C1 segment of cervical spinal cord (tissue), 14 donors: ENCODE measurements at places on chromosomes 12 and 14.

GRCh38 chr14:32738206-32738871, 200.3 kb upstream of the NPAS3 start:
- no peak for DNase-seq

DNA sequence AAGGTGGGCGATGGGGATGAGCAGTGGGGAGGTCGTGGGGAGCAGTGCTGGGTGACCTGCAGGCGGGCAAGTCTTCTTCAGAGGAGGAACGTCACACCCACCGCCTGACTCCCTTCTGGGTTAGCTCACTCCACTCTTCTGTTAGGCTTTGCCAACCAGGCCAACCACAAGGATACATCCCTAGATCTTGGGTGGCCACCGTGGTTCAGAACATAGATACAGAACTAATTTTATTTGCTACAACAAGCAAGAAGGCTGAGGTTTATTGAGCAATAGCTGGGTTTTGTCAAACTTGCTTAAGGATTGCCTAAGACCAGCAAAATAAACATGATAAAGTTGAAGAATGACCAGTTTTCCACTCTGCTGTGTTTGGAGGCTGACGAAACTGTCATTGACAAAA, 109.4 kb downstream of the DACT1 start:
- DNase-seq: no peak

- no peak for DNase-seq
Measured at GRCh38 chr12:62686938-62687337, 220.3 kb downstream of the MON2 start.

GRCh38 chr12:58925111-58925611, 4.9 kb upstream of the LRIG3 start:
- DNase-seq: no peak

DNA sequence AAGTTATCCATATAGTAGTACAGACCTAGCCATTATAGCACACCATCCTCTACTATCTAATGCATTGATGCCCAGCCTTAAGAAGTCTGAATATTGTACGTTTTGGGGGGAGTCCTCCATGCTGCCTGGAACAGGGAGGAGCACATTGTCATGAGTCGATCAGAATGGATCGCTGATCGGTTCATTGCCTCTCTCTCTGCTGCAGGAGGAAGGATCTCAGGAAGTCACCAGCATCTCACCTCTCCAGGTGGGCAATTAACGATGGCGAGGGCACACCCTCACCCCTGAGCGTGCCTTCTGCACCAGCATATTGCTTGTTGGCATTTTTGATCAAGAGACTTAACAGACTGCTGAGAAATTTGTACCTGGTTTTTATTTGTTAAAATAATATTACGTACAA, 11.5 kb downstream of the CCND2 start:
- DNase-seq: no peak

DNA sequence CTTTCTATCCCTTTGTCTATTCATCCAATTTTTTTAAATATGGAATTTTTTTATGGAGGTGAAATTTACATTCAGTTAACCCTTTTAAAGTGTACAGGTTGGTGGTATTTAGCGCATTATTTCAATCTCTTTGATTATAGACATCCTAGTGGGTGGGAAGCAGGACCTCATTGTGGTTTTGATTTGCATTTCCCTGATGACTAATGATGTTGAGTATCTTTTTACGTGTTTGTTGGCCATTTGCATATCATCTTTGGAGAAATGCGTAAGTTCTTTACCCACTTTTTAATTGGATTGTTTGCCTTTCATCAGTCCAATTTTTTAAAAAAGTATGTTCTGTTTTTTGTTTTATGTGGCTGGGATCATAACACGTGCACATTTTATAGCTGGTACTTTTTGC, 20.8 kb downstream of the PAPLN start:
- no peak for DNase-seq

DNA sequence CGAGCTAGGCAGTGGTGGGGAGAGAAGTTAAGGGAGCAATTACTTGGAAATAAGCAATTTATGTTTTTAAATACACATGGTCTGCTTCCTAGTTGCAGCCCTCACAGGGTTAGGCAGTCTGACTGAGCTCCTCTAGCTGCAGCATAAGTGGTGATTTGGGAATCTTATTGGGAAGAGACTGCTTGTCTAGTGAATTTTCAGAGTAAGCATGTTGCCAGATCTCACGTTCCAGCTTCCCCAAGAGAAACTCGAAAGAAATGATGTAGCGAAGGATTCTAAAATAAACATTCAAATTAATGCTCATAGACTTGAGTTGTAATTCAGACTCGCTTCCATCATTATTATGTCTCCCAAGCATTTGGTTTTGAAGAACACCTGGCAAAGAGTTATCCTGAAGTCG, 440.2 kb downstream of the ATP23 start:
- DNase-seq: no peak

- DNase-seq: no peak
Measured at GRCh38 chr12:54740882-54741281, 92.7 kb upstream of the DCD start.

DNA sequence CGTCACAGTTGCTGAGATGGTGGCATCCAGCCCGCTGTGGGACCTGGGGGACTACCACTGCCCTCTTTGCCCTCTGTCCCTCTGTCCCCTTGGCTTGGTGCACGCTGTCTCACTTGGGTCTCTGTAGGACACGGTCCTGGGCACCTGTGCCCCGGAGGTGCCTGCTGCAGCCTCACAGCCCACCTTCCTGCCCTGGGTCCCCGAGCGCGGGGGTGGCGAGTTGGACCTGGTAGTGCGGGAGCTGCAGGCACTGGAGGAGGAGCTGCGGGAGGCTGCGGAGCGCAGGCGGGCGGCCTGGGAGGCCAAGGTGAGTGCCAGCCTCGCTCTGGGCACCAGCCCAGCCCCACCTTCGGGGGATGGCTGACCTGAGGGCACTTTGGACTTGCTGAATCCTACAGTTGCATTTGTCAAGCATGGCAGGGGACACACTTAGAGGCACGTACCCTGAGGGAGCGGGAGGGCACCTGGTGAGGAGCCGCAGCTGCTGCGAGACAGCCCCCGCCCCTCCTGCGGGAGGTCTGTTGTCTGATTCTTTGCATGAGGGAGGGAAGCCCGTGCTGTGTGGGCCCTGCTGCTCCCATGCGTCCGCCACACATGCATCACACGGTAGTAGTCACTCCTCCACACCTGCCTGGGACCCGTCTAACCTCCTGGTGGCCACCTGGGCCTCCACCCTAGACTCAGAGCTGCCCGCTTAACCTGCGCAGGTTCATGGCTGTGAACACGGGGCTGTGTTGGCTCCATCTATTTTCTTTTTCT, 6.8 kb downstream of the TEDC1 start:
- DNase-seq: no peak

DNA sequence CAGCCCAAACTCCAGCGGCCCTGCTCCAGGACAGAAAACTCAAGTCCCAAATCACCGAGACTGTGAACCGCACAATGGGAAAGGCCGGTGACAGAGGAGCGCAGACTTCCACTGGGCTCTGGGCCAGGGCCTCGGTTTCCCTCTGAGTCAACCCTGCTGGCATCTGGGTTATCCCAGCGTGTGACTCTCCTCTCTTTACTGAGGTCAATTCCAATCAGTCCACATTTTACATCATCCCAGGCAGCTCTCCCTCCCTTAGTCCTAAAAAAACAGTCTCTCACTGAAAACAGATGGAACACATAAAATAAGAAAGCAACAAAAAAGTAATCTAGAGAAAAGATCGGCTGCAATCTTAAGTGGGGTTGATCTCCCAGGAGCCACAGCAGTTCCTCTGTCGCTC, 36.9 kb downstream of the ITPK1 start:
- DNase-seq: no peak

GRCh38 chr14:97264516-97265230, 467.5 kb downstream of the VRK1 start:
- no peak for DNase-seq

GRCh38 chr12:31353750-31354708, 28.1 kb upstream of the SINHCAF start:
- peak; percentile 23 for DNase-seq

- no peak for DNase-seq
Measured at GRCh38 chr12:121318121-121318520, 21.6 kb upstream of the CAMKK2 start.

DNA sequence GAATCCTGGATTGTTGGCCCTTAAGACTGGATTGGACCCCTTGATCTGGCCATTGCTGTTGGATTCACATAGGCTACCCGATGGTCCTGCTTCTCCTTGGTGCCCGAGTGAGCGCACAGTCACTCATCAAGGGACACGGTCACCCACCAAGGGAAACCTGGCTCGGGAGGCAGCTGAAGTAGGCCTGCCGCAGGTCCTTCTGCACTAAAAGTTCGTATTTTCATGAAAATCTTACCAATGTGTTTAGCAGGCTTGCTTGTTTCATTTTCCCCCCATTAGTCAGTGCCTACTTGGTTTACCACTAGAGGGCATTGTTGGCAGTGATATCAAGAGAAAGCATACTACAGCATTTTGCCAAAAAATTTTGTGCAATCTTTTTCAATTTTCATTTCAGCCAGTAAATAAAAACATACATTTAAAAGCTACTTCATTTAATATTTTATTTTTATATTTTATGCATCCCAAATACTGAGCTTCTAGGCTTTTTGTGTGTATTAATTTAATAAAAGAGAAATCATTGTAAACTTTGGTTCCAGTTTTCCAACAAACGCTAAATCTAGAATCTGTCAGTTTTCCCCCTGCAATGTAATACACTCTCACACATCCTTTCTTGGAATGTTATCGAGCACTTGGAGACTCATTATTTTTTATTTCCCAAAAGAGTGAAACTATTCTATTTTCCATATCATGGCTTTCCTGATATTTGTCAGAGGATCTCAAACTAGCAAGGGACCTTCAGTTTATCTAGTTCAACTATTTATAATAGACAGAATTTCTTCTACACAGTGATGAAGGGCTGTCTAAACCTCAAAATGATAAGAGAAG, 116.7 kb downstream of the LMNTD1 start:
- DNase-seq: no peak

DNA sequence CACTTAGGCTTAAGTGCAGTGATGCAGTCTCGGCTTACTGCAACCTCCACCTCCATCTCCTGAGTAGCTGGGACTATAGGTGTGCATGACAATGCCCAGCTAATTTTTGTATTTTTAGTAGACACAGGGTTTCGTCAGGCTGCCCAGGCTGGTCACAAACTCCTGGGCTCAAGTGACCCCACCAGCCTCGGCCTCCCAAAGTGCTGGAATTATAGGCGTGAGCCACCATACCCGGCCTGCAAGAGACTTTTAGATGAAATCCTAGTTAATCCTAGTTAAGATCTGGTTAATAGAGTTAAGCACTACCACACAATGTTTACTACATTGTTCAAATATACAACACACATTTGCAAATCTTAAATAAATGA, 196.5 kb upstream of the AMIGO2 start:
- no peak for DNase-seq

GRCh38 chr14:103867523-103867953, 20.2 kb upstream of the PPP1R13B start:
- DNase-seq: peak; percentile 12

GRCh38 chr12:131368668-131369071, 342.2 kb upstream of the SFSWAP start:
- no peak for DNase-seq

- DNase-seq: peak; percentile 31
Measured at GRCh38 chr14:78598046-78598920, 428.1 kb downstream of the NRXN3 start.

DNA sequence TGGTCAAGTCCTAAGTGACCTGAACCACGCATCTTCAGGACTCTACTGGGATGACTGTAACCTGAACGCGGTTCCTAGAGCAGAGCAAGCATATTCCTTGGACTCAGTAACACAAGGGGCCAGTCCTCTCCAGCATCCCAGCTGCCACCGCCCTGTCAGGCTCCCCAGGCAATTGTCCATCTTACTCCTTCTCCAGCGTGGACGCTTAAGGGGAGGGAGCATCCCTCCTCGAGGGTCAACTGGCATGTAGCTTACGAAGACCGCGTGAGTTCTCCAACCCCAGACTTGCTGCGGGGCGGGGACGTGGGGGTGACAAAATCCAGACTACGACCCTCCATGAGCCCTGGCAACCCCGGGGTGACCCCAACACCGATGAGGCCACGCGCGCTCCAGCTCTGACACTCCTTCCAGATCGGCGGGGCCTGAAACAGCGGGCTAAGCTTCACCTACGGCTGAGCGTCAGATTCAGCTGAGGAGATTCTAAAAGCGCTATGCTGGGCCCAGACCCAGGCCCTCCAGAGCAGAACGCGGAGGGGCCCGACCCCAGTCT, 846 bp upstream of the MTHFD1 start:
- no peak for DNase-seq

GRCh38 chr14:41558490-41558889, 48.2 kb upstream of the LRFN5 start:
- DNase-seq: no peak

GRCh38 chr12:89884416-89884898, 175.8 kb upstream of the ATP2B1 start:
- no peak for DNase-seq

DNA sequence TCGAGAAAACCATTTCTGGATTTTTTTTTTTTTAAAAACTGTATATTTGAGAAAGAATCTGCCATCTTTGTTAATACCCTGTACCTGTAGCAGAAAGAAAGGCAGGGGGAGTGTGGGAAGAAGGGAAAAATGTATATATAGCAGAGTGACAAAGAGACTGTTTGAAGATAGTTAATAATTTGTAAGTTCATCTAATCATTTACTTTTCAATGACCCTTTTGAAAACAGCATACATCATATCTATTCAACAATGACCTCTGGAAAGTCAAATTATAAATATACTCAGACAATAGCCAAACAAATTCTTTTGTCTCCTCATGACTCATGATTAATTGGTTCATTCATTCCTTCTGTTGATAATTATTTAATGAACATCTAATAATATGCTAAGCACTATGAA, 10.9 kb upstream of the CPM start:
- DNase-seq: no peak

DNA sequence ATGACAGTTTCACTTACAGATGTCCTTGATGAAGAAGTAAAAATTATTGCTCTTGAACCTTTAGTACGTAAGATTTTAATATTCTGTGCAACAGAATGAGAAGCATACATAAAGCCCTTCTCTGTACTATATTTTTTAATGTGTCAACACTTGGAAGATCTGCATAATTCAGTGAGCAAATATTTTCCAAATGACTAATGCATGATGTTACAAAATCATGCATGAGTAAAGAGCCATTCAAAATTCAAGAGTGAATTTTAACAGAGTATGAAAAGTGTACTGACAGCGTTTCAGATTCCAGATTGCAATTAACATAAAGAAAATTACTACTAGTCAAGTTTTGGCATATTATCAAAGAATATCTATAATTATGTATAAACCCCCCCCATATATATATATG, 101.4 kb upstream of the BBS10 start:
- no peak for DNase-seq
